ENCODE measurements at places on chromosomes 12 and 14.

DNA sequence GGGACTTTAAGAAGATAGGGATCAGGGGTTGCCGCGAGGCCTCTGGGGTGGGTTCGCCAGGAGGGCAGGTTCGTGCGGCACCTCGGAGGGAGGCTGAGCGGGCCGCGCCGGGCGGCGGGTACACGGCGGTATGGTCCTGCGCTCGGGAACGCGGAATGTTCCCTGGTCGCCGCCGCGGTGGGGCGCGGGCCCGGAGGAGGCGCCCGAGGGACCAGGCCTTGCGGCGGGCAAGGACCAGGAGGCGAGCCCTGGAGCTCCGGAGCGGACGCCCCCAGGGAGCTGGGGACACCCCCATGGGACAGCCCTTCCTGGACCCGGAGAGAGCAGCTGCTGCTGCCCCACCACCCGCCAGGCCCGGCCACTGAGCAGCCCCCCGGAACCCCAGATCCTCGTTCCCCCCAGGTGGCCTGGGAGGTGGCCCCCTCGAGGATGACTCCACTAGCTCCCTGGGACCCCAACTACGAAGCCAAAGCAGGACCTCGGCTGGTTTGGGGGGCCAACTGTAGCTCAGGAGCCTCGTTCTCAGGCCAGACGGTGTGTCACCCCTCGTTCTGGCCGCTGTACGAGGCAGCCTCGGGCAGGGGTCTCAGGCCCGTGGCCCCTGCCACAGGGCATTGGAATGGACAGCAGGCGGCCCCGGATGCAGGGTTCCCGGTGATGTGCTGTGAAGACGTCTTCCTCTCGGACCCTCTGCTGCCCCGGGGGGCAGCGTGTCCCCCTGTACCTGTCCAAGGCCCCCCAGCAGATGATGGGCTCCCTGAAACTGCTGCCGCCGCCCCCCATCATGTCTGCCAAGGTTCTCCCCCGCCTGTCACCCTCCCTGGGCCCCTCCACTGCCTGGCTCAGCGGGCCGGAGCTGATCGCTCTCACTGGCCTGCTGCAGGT, 45.6 kb upstream of the SLC8A3 start:
- no peak for DNase-seq

DNA sequence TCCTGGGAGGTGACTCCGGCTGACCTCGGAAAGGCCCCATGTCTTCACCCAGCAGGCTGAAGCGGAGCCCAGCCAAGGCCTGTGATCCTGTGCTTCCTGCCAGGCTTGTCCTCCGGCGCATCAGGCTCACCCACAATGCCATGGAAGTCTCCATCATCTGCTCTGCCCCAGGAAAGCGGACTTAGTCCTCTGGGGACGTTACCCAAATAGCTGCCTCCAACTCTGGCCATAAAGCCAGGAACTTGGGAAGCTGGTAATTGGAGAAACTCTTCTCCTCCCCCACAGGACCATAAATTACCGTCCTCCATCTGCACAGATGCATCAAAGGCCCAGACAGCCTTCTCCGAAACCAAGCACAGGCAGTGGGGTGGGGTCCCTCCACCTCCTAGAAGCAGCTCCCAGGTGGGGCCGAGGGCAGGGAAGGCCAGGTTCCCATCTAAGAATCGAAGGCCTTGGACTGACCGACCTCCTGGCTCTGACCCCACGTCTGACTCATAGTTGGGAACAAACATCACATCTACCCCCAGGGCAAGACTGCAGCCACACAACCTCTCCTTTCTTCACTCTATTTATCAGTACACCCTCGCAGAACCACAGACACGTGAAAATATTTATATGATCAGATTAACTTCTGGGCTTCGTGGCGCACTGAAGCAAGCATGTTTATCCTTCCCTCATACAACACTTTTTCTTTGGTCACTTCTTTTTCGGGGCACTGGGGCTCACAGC, 56.4 kb downstream of the PITPNM2 start:
- DNase-seq: peak; percentile 17

GRCh38 chr14:24298892-24299254, 707 bp downstream of the DHRS1 start:
- DNase-seq: no peak

DNA sequence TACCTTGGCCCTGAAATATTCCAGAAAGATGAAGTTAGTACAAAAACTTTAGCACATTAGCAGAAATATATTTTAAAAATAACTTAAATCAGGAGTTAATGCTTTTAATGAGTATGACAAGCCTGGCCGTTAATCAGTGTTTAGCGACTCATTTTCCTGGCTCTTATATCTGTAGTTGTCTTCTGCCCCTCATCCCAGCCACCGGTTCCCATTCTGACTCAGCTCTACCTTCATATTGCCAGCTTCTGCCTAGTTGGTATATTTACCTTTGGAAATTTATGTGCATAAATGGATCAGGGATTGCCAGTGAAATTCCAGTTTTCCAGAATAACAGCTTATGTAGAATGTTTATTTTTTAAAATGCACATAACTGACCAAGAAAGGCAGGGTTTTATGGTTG, 79.9 kb downstream of the ERGIC2 start:
- no peak for DNase-seq

DNA sequence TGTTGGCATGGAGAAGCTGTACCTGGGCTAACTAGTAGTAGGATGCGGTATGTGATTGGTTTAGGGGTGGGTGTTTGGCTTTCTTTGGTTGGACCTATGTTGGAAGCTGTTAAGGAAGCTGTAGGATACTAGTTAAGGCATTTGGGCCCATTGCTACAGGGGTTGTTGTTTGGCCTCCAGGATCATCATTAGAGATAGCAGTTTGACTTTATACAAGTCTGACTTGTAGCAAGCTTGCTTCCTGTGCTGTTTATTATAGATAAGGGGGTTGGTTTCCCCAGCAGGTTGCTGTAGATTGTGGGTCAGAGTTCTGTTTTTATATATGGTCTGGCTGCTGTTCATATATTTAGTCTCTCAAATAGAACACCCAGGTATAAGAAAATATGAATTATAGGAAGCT, 1.4 kb upstream of the PRIM1 start:
- no peak for DNase-seq

GRCh38 chr14:22593189-22593588, 4.2 kb upstream of the DAD1 start:
- no peak for DNase-seq

GRCh38 chr14:60964904-60965303, 16.0 kb downstream of the TRMT5 start:
- DNase-seq: no peak

GRCh38 chr14:32588448-32589320, 259.6 kb downstream of the AKAP6 start:
- no peak for DNase-seq

DNA sequence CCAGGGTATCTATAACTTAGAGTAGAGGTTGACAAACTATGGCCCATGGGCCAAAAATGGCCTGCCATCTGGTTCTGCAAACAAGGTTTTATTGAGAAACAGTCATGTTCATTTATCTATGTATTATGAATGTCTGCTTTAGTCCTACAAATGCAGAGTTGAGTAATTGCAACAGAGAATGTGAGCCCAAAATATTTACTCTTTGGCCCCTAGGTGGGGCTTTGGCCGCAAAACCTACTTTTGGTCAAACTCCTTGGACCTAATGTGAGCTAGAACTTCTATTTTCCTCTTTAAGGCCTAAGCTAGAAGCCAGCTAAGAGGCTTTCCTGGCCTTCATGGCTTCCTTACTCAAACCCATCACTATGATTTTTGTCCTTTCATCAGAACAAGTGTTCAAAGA, 379.1 kb downstream of the NELL2 start:
- no peak for DNase-seq

DNA sequence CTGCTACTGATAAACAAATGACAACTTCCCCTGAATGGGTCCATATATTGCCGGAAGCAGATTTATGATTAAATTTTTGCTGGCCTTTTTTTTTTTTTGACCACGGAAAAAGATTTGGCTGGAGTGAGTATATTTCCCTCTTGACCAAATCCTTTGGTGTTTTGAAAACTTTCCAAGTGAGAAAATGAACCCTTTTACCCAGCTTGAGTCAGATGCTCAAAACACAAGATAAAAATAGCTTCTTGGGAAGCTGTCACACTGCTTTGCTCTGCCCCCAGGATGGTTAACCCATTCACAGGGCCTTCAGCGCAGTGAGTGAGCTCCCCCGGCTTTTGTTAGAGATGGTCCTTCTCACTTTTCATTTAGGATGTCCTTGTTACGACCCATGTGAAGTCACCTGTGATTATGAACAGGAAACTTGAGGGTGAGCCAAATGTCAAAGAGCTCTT, 224.3 kb downstream of the PELI2 start:
- DNase-seq: no peak

- DNase-seq: no peak
Observed at GRCh38 chr14:56276108-56276507, 157.9 kb downstream of the PELI2 start.

- DNase-seq: no peak
Observed at GRCh38 chr12:58086930-58087329, 145.6 kb downstream of the ATP23 start.

DNA sequence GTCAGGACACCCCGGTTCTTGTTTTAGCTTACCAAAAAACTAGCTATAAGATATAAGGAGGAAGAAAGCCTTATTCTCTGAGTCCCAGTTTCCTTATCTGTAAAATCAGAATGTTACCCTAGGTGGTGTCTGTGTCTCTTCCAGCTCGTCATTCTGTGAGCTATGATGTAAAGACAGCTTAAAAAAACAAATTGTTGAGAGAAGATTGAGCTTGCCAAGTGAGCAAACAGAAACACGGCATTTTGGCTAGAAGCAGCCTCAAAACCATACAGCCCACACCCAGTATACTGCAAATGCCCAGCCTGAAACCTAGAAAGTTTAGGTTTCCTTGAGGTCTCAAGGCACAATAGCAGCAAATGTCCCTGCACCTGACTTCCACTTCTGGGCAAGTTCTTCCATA, 151.4 kb downstream of the SSPN start:
- DNase-seq: no peak

GRCh38 chr14:49008363-49008762, 577.8 kb downstream of the RPS29 start:
- DNase-seq: no peak

DNA sequence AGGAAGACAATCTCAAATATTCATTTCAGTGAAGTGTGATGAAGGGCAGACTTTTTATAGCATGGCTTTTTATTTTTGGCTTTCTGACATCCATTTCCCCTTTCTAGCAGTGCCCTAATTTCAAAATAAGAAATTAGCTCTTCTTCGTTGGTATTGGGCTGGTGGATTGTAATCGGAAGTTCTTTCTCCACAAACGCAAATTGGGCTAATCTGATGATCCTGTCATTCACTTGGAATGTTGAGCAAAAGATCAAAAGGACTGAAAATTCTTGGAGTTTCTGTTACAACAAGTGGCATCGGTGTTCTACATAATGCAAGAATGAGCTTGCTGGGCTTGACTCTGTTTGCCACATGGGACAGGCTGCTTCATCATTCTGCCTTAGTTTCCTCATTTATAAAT, 1182.8 kb downstream of the FLRT2 start:
- DNase-seq: no peak

DNA sequence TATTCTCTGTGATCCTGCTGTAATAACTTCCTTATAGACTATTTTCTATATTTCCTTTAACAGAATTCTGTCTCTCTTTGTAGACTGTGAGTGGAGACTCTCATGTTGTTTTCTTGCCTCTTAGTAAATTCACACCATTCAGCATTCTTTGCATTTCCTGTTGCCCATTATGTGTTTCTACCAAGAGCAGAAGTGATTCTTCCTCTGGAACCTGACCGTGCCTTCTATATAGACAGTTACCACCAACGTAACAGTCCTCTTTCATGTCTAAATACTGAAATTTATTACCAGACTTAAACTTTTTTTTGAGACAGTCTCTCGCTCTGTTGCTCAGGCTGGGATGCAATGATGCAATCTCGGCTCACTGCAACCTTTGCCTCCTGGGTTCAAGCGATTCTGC, 31.1 kb downstream of the METAP2 start:
- no peak for DNase-seq

GRCh38 chr14:40987481-40987880, 619.2 kb upstream of the LRFN5 start:
- DNase-seq: no peak

- DNase-seq: no peak
Observed at GRCh38 chr12:95060951-95061350, 12.5 kb downstream of the NR2C1 start.

DNA sequence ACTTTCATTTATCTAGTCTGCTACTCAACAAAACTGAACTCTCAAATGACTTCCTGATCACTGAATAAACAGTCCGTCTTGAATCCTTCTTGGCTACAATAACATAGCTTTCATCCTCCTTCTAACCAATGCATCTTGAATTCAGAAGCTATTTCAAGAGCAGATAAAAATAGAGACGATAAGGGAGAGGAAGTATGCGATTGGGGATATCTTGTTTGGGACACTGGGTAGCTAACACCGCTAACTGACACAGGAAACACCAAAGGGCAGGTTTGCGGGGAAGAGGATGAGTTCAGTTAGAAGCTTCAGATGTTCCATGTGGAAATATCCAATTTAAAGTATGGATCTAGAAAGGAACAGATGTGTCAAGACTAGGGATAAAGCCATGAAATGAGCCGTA, 102.5 kb downstream of the SLC41A2 start:
- DNase-seq: no peak

DNA sequence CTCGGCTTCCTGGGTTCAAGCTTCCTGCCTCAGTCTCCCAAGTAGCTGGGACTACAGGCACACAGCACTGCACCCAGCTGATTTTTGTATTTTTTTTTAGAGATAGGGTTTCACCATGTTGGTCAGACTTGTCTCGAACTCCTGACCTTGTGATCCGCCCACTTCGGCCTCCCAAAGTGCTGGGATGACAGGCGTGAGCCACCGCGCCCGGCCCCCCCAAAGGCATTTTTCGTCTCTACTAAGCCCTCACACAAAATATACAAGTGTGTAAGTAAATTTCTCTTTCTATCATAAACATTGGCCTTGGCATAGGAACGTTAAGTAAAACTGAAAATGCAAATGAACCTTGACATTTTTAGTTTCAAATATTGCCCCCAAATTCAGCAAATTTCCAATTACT, 2.1 kb downstream of the ACAD10 start:
- DNase-seq: no peak
